ENCODE measurements at places on chromosomes 2 and 18.
A peak's percentile ranks its signal among the peaks of the same experiment; 100 is the strongest.

DNA sequence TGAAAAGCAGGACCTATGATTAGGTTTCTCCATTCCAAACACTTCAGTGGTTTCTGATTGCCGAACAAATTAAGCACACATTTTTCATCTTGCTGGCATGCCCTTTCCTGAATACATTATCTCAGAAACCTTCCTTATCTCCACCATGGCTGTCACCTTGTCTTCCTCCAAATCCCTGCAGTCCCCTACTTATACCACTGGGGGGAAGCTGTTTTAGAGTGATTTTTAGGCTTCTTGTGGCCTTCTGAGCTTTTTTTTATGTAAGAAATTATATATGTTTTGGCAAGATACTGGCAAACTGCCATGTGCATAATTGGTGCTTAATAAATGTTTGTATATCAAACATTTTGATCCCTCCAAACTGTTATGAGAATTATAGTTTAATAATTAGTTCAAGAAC is 229.2 kb downstream of the MYT1L start:
- peaks cover 4% of the 10 kb centered on the region for H3K27me3 ChIP-seq
- H3K36me3 ChIP-seq = no peaks in the 10 kb centered on the region
- no peak overlapping the region for H3K4me3 ChIP-seq

- no peaks in the 10 kb centered on the region for H3K36me3 ChIP-seq
- DNase-seq = no peak
- no peaks in the 10 kb centered on the region for H3K27me3 ChIP-seq
Measured at GRCh38 chr2:117128461-117128860, 686.0 kb upstream of the DDX18 start.

DNA sequence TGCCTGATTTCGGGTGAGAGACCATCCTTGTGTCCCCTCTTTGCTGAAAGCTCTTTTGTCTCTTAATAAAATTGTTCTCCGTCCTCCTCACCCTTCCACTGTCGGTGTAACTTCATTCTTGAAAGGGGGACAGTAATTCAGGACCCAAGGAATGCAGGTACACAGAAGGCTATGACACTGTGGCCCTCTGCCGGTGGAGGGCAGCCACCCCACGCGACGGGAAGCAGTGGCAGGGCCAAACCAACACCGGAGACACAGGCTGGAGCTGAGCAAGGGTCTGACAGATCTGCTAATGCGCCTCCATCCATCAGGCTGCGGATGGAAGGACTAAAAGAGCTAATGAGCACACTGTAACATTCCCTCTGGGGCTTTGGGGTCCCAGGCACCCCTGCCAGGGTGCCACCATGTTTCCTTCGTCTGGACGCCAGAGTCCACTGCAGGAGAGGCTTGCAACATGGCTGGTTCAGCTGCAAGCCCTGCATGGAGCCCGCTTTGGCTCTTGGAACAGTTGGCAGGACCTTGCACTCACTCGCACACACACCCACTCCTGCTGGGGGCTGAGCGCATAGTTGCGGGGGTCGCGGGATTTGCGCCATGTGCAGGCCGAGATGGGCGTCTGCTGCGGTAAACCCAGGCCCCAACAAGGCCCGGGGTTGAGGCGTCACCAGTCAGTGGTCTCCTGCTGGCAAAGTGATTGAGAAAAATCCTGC is 544.1 kb upstream of the CDH7 start:
- no peaks in the 10 kb centered on the region for H3K36me3 ChIP-seq
- no peak for DNase-seq
- no peaks in the 10 kb centered on the region for H3K4me1 ChIP-seq

GRCh38 chr2:119431976-119432850 is 559 bp downstream of the TMEM37 start:
- no peak overlapping the region for H3K27ac ChIP-seq
- H3K4me3 ChIP-seq = peak overlapping the region; percentile 45
- H3K36me3 ChIP-seq = no peaks in the 10 kb centered on the region
- H3K4me1 ChIP-seq = peaks cover 3% of the 10 kb centered on the region
- peaks cover 88% of the 10 kb centered on the region for H3K27me3 ChIP-seq

GRCh38 chr2:238226698-238227586 is 12.9 kb downstream of the HES6 start:
- H3K36me3 ChIP-seq = no peaks in the 10 kb centered on the region
- peaks cover 12% of the 10 kb centered on the region for H3K4me1 ChIP-seq
- H3K27ac ChIP-seq = no peak overlapping the region

- H3K27ac ChIP-seq = no peak overlapping the region
- no peak for DNase-seq
- H3K4me1 ChIP-seq = no peaks in the 10 kb centered on the region
- no peak overlapping the region for H3K4me3 ChIP-seq
- no peaks in the 10 kb centered on the region for H3K36me3 ChIP-seq
Measured at GRCh38 chr2:173866874-173867618, 98.1 kb downstream of the SP3 start.

- H3K27ac ChIP-seq = no peak overlapping the region
- H3K4me1 ChIP-seq = no peaks in the 10 kb centered on the region
- H3K27me3 ChIP-seq = no peaks in the 10 kb centered on the region
- no peak for DNase-seq
Measured at GRCh38 chr2:49175831-49176230, 21.5 kb upstream of the FSHR start.

DNA sequence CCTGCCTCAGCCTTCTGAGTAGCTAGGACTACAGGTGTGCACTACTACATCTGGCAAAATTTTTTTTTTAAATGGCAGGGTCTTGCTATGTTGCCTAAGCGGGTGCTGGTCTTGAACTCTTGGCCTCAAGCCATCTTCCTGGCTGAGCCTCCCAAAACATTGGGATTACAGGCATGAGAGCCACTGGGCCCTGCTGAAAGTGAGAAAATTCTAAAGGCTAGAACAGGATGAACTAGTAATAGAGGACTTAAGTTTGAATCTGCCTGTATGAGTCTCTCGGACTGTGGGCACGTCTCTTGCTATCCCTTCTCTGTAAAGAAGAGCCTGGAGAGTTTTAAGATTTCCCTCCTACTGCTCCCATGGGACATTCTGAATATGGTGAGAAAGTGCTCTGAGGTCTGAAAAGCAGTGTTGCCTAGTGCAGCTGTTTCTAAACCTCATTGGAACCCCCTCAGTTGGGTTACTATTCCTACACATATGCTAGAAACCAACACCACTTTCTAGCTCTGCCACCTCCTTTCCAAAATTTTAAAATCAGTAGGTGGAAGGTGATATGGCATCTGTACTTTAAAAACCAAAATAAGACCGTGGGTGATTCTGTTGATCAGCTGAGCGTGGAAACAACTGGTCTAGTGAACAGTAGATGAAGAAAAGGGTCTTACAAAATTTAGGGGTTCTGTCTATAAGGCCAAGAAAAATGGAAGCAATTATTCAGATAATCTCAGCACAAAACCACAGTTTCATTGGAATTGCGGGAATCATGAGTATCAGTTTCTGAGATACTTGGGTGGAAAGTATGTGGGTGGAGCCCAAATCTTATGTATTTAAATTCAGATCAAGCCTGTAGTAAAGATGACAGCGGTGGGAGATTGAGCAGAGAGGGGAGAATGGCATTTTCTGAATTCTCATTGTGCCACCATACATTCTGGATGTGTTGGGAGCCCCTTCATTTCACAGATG is 259.8 kb upstream of the CXCR4 start:
- peaks cover 11% of the 10 kb centered on the region for H3K36me3 ChIP-seq
- no peak overlapping the region for H3K4me3 ChIP-seq
- H3K27ac ChIP-seq = no peak overlapping the region
- DNase-seq = no peak
- H3K27me3 ChIP-seq = no peaks in the 10 kb centered on the region

DNA sequence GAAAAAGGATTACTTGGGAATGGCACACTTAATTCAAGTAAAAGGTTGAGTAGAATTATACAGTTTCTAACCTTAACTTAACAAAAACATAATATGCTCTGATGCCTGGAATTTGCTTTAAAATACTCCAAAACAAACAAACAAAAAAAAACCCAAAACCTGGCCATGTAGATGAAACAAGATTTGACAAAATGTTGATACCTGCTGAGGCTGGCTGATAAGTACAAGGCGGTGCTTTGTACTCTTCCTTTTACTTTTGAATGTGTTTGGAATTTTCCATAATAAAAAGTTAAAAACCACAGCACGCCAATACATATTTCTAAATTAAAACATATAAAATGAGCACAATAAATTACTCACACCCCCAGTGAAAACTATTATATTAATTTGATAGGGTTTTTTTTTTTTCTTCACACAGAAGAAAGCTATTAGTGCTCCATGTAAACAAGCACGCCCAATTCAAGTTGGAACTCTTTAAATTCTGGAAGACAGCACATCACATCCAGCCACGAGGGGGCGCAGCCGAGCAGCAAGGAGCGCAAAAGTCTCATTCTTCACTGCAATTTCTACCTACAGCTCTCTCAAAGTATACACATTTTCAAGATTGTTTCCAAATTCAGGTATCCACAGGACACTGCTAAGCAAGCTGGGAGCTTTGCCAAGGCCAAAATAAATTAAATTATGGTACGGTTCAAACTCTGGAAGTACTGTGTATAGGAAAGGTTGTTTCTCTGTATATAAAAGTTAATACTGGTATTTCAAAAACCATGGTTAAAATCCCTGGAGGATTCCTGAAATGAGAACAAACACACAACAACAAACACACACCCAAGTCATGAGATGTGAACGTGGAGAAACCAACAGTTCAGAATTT is 7.5 kb downstream of the SERTAD2 start:
- H3K27me3 ChIP-seq = no peaks in the 10 kb centered on the region
- peak; percentile 90 for DNase-seq
- peak overlapping the region; percentile 46 for H3K27ac ChIP-seq
- H3K4me3 ChIP-seq = no peak overlapping the region
- peaks cover 3% of the 10 kb centered on the region for H3K36me3 ChIP-seq

Data from activated naive CD4-positive, alpha-beta T cell treated with anti-CD3 and anti-CD28 coated beads, Interleukin-2, amount 10 ng/mL, durations not matched to agents 7 days and 5 days (primary cell).